ENCODE measurements at places on chromosomes 3 and 15. TPM values are rescaled to one million over a fixed set of nuclear protein-coding genes. Genes with fewer than 3 reads are reported as not detected.

- DNase-seq: no peak
Observed at GRCh38 chr3:139894643-139894989, 40.4 kb upstream of the CLSTN2 start.

GRCh38 chr3:72188536-72188935 lies 403.6 kb upstream of the PROK2 start:
- DNase-seq: no peak

The ARL13B gene
- total RNA-seq: 21.1 TPM

The EBLN2 gene
- total RNA-seq: 3.6 TPM

The PLCH1 gene
- 14.0 TPM for total RNA-seq

GRCh38 chr3:9678493-9678892 lies 25.1 kb upstream of the CPNE9 start:
- DNase-seq: no peak

The CHRNA3 gene
- 1.3 TPM for total RNA-seq

- DNase-seq: no peak
Observed at GRCh38 chr3:185406121-185406620, 43.2 kb downstream of the MAP3K13 start.

The CRABP1 gene
- total RNA-seq: not detected
